ENCODE measurements at places on chromosomes 3 and 15.

GRCh38 chr3:131957511-131957910, 77.3 kb downstream of the CPNE4 start:
- DNase-seq, result no peak

- DNase-seq, result no peak
These were observed at the start of gene GPR149 for GRCh38 chr3:154430014-154430413. GPR149 (minus strand) TSS chr3:154430190; CDS start chr3:154429615, 575 bp downstream.

DNA sequence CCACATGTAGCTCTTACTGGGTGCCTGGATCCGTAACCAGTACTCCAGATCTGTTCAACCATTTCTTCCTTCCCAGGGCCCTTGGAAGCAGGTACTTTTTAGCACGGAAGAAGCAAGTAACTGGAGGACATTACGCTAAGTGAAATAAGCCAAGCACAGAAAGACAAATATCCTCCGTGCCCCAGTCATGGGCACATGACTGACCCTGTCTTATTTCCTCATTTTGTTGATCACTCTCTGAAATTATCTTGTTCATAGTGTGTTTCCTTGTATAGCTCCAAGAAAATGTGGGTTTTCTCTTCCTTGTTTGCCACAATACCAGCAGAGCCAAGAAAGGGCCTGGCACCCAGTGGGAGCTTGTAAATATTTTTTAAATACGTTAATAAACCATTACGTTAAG, 32.2 kb upstream of the MTMR14 start:
- no peak for DNase-seq

DNA sequence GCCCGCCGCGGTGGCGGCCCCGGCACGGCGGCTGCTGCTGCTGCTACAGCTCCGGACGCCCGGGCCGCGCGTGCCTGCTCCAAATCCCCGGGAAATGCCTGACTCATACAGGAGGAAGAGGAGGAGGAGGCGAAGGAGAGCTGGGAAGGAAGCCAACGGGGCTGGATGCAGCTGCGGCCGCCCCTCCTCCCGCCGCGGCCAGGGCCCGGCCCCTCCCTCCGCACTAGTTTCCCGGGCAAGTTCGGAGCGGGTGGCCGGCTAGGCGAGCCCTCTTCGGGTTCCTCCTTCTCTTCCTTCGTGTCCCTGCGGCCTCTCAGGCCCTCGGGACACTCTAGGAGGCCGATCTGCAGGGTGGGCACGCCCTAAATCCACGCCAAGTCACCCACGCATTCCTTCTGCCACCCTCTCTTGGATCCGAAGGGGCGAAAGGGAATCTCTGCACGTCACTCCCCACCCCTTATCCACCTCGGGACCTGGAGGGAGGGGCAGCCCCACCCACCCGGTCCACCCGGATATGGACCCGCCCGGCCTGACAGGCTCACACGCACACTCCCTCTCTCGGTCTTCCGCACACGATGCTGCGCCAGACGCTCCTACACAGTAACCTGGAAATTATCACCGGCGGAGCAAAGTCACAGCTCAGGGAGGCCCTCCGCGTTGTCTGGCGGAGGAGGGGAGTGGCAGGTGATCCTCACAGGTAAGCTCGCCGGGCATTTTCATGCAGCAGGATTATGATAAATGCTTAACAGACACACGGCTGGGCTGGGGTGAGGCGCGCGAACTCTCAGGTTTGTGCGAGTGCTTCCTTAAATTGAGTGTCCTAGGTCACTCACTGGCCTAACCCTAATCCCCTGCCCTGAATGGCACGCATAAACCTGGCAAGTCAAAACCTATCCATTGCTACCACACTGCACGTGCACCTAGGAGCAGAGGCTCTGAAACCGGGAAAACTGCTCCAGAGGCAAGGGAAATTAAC, at the start of the genes OSBPL10 and ZNF860:
OSBPL10 (minus strand) TSS at position 57 of the 976 bp plus-strand sequence. CDS start 83 bp downstream, outside the sequence.
ZNF860 (plus strand) TSS at position 545 of the 976 bp plus-strand sequence. CDS start 7,330 bp downstream, outside the sequence.
- no peak for DNase-seq

DNA sequence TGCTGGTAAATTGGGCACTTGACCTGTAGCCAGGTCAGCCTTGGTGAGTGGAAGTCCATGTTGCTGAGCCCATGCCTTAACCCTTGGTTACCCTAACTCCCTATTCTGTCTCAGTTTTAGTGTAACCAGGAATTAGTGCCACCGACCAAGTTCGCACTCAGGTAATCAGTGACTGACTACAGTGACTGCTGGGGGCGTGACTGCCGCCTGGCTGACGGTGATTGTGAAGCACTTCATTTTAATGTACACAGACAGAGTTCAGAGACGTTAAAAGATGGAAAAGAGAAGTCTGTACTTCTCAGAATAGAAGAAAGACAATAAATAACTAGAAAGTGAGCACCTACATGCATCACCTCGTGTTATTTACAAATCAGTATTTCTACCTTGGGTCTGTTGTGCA, 17.3 kb downstream of the CFAP161 start:
- DNase-seq, result no peak

DNA sequence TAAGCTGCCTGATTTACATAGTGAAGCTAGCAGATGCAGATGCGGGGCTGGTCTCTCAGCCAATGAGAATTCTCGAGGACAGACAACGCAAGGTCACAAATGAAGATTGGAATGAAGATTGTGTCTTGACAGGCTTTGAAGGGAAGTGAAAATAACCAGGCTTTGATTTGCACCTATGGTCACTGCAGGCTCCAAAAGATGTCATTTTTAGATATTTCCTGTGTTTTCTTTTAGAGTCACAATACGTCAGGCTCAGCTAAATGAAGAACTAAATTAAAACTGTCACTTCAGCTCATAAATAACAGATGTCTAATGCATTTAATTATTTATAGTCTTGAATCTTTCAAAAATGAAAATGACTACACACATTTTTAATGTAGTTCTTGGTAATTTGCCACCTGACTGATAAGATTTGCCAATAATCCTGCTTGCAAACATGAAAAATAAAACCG, 99.5 kb downstream of the SQOR start:
- DNase-seq, result no peak
